ENCODE measurements at places on chromosomes 12 and 14.

DNA sequence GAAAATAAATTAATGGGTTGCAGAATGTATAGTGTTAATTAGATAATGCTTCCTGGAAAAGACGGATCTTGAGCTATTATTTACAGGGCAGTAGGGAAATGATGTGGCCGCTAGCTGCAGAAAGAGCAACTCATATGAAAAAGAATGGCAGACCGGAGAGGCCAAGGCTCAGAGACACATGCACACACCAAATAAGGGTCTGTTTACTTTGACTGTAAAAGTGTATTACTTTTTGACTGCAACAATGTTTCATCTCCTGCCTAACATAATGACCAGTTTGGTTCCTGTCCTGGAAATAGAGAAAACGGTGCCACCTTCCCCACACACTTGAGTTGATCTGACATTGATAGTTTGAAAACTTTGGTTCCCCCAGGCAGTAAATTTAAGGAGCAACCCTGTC lies 290.9 kb downstream of the CACNA1C start:
- DNase-seq = no peak

GRCh38 chr14:105855893-105856675 lies 329.7 kb downstream of the TMEM121 start:
- DNase-seq = peak; percentile 69

- DNase-seq = no peak
Observed at GRCh38 chr12:67592228-67593011, 56.1 kb upstream of the DYRK2 start.

DNA sequence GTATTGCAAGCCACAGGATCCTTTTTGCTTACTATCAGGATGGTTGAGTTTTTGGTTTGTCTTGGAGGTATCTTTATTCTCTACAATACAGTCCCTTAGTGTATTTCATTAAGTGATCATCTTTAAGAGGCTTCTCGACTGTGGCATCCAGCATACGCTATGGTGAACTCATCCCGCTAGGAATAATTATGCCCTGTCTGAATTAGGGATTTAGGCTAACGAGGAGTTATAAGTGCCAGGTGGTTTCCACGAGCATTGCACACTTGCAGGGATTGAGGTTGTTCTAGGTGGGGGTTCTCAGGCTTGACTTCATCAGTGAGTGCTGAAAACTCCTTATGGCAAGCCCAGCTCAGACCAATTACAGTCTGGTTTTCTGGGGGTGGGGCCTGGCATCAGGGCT lies 37.2 kb upstream of the RBM19 start:
- no peak for DNase-seq

DNA sequence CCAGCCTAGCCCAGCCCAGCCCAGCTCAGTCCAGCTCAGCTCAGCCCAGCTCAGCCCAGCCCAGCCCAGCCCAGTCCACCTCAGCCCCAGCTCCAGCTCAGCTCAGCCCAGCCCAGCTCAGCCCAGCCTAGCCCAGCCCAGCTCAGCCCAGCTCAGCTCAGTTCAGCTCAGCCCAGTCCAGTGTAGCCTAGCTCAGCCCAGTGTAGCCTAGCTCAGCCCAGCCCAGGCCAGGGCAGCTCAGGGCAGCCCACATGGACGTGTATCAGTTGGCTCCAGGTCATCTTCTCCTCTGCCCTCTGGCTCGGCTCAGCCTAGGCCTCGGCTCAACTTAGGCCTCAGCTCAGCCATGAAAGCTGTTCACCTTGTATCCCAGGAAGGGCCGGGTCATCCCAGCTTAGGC lies 64.7 kb downstream of the TMEM121 start:
- DNase-seq = no peak

DNA sequence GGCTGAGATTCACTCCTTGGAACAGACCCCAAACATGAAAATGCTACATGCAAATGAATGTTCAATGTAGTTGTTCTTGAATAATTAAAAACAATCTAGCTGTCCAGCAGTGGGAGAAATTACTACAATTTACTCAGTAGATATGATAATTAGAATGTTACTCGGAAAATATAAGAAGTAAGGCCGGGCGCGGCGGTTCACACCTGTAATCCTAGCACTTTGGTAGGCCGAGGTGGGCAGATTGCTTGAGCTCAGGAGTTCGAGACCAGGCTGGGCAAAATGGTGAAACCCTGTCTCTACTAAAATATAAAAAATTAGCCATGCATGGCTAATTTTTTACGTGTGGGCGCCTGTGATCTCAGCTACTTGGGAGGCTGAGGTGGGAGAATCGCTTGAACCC lies 15.3 kb upstream of the PTGER2 start:
- DNase-seq = no peak

GRCh38 chr14:24631749-24632335 lies 2.1 kb downstream of the GZMB start:
- no peak for DNase-seq

GRCh38 chr14:39977198-39977597 lies 545.0 kb upstream of the FBXO33 start:
- DNase-seq = no peak

DNA sequence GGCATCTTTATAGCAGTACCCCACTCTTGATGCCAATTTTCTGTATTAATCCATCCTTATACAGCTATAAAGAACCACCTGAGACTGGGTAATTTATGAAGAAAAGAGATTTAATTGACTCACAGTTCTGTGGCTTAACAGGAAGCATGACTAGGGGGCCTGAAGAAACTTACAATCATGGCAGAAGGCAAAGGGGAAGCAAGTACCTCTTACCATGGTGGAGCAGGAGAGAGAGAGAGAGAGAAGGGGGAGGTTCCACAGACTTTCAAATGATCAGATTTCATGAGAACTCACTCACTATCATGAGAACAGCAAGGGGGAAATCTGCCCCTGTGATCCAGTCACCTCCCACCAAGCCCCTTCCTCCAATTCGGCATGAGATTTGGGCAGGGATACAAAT lies 84.4 kb downstream of the SLC24A4 start:
- DNase-seq = no peak

GRCh38 chr14:50003213-50004021 lies 110.5 kb downstream of the ARF6 start:
- DNase-seq = peak; percentile 93

GRCh38 chr14:64899958-64900357 lies 14.3 kb upstream of the CHURC1 start:
- DNase-seq = no peak

DNA sequence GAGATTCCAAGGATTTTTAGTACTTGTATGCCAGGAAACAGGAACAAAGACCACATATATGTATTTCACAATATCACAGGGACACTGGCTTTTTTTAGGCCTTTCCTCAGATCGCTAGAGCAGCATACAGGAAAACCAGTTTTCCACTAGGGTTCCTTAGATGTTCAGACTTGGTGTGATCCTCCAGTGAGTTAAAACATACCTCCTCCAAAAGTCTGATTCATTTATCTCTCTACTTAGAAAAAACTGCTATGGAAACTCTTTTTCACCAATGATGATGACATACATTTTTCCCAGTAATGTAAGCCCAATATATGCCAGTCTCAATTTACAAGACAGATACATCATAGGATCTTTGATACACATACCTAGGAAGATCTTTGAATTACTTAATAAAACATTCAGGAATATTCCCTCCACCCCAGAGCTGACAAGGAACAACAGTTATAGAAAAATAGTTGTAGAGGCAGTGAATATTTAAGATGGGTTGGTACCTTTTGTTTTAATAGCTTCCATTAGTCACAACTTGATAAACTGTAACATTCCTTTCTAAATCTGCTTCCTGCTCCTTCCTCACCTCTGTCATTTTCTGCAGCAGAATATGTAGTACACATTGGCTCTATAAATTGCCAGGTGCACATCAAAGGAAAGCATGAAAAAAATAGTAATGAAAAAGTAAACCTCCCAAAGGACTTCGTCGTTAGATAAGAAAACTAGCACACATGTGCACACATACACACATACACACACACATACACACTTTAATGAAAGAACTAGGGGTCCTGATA lies 27.5 kb downstream of the BCAT1 start:
- DNase-seq = no peak

DNA sequence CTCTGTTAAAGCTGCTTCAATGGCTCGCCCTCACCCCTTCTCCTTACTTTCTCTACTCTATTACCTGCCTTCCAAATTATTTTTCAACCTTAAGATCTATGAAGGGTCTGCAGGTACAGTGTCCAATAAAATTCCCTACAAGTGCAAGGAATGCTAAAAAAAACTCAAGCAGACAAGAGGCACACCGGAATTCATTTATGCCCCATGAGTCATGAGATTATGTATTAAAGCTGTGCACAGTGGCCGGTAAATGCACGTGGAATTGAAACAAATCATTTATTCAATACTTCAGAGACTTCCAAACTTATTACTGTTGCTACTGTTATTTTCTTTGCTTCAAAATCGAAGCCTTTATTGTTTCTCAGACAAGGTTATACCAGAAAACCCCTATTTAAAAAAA lies 68.4 kb downstream of the ST8SIA1 start:
- no peak for DNase-seq

DNA sequence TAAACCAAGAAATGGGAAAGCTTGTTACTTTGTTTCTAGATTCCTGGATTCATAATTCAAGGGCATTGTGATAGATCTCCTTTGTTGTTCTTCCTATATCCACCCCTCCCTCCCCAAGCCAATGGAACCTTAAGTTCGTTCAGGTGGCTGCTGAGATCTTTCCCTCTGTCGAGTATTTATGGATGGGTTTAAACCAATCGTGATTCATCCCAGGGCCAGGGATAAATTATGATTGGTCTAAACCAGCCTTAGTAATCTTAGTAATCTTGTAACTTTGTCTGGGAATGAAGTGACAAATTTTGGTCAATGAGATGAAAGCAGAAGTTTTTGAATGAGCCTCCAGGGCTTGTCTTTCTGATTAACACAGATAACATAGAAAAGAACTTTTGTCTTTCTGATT lies 56.1 kb upstream of the PCED1B start:
- DNase-seq = no peak

DNA sequence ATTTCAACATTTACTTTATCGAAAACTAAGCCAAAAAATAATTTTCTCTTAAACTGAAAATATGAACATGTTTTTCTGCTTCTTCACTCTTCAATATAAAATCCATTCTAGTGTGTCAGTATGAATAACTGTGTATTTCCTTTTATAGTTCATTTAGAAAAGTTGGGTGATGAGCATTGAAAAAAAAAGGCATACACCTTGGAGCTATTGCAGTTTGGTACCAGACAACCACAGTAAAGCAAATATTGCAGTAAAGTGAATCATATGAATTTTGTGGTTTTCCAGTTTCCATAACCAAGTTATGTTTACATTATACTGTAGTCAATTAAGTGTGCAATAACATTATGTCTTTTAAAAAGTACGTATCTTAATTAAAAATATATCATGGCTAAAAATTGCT lies 195.0 kb upstream of the FOXG1 start:
- no peak for DNase-seq

GRCh38 chr12:120651821-120652220 lies 11.4 kb downstream of the CABP1 start:
- no peak for DNase-seq

DNA sequence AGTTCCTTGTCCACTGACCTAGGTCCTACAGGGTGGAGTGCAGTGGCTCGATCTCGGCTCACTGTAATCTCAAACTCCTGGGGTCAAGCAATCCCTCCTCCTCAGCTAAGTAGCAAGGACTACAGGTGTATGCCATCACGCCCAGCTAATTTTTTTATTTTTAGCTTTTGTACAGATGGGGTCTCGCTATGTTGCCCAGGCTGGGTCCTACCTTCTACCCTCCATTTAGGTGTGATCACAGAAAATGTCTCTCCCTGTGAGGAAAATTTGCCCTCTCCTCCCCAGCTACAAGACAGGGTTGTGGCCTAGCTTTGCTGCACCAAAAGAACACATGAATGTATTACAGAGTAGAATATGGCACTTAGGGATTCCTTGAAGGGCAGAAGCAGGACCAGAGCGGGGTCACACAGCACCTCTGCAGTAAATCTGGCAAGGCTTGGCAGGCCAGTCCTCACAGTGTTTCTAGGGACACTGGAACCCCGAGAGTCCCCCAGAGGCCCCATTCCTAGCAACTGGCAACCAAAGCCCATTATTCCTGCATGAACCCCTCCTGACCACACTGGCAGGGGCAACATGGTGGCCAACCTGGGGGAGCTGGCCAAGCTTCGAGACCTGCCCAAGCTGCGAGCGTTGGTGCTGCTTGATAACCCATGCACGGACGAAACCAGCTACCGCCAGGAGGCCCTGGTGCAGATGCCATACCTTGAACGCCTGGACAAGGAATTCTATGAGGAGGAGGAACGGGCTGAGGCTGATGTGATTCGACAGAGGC lies 2.0 kb upstream of the ENO2 start:
- DNase-seq = no peak

- DNase-seq = no peak
Observed at GRCh38 chr12:59040656-59041055, 120.4 kb upstream of the LRIG3 start.

GRCh38 chr12:148676-149416 lies 65.1 kb downstream of the SLC6A12 start:
- no peak for DNase-seq

DNA sequence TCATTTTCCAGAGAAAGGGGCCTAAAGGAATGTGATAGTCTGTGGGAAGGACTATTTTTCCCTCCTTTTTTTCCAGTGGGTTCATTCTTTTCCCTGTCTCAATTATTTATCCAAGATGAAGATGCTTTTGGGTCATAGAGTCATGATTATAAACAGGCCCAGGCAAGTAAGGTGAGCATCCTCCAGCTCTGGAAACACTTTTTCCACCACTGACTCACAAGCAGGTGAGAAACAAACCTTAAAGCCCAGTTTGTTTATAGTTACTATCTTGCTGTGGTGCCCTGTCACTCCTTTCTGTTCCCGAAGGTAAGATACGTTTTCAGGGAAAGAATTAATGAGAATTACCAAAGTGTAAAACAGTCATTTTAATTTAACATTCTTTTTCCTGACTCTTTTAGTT lies 107.7 kb upstream of the IFNG-AS1 start:
- DNase-seq = no peak

DNA sequence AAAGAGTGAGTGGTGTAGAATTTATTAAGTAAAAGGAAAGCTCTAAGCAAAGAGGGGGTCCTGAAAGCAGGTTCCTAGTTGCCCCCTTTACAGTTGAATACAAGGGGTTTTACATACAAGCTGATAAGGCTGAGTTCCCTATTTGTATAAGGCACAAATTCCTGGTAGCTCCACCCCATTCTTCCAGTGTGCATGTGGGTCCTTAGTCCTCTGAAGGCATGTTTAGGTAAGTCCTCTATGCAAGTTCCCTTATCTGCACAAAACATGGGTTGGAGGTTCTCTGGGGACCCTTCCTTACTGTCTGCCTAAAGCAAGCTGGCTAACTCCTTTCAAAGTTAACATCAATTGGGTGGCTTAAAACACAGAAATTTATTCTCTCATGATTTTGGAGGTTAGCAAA lies 2.9 kb upstream of the FAR2 start:
- no peak for DNase-seq

GRCh38 chr14:77198561-77198960 lies 17.0 kb downstream of the TMEM63C start:
- no peak for DNase-seq

GRCh38 chr12:105401198-105401597 lies 70.7 kb downstream of the C12orf75 start:
- DNase-seq = no peak

DNA sequence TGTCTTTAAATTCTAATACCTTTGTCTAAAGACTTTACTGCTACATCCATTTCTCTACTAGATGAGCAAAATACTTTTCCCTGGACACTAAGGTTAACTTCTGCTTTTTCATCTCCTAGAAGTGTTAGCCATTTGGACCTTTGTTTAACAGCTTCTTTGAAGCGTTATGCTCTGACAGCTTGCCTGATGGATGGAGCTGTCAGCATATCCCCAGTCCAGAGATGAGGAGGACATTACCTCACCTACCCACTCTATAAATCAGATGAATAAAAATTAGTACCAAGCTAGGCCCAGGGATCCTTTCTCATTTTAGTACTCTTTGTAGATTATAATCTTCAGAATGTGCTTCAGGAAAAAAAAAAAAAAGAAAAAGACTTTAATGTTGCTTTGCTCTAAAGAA lies 222.7 kb downstream of the PELI2 start:
- no peak for DNase-seq
